Renal cortex interstitium (tissue), 15 donors: ENCODE measurements at places on chromosomes 1 and 21. TPM values are rescaled to one million over a fixed set of nuclear protein-coding genes. Genes with fewer than 3 reads are reported as not detected.

The NDUFV3 gene
- polyA plus RNA-seq, result 43.4 TPM

The LRRC39 gene
- polyA plus RNA-seq, result 2.3 TPM

The AADACL3 gene
- polyA plus RNA-seq, result not detected

The FCRL1 gene
- 0.14 TPM for polyA plus RNA-seq

The GPR25 gene
- polyA plus RNA-seq, result 0.09 TPM

The ESPN gene
- polyA plus RNA-seq, result 12.4 TPM

The RYR2 gene
- polyA plus RNA-seq, result 1.3 TPM

The SLC9C2 gene
- polyA plus RNA-seq, result 0.34 TPM

The CELA3B gene
- not detected for polyA plus RNA-seq

The SELE gene
- polyA plus RNA-seq, result 0.59 TPM

The ZMYND12 gene
- polyA plus RNA-seq, result 4.2 TPM

The IRF6 gene
- 15.1 TPM for polyA plus RNA-seq

The ZNF683 gene
- polyA plus RNA-seq, result not detected

The COL16A1 gene
- polyA plus RNA-seq, result 66.3 TPM

The TMEM269 gene
- polyA plus RNA-seq, result 0.86 TPM

The SPTA1 gene
- polyA plus RNA-seq, result 1.1 TPM

The NUDT17 gene
- 6.1 TPM for polyA plus RNA-seq

The TESK2 gene
- 6.4 TPM for polyA plus RNA-seq

The IVL gene
- 0.16 TPM for polyA plus RNA-seq

The LRRC71 gene
- 0.63 TPM for polyA plus RNA-seq

The S100A12 gene
- 1.3 TPM for polyA plus RNA-seq

The CA14 gene
- 6.6 TPM for polyA plus RNA-seq

The NVL gene
- 37.0 TPM for polyA plus RNA-seq

The SPRR2A gene
- not detected for polyA plus RNA-seq

The CFHR3 gene
- not detected for polyA plus RNA-seq

The POGZ gene
- polyA plus RNA-seq, result 148 TPM

The CLDN8 gene
- polyA plus RNA-seq, result 52.3 TPM

The CR1L gene
- 1.3 TPM for polyA plus RNA-seq

The AGBL4 gene
- 1.00 TPM for polyA plus RNA-seq

The PGLYRP4 gene
- polyA plus RNA-seq, result not detected

The SYT14 gene
- 0.39 TPM for polyA plus RNA-seq

The TMEM35B gene
- polyA plus RNA-seq, result 32.0 TPM

The MEGF6 gene
- polyA plus RNA-seq, result 15.3 TPM

The SPRR3 gene
- not detected for polyA plus RNA-seq

The OPRD1 gene
- polyA plus RNA-seq, result 0.33 TPM
